Natural killer cell treated with Interleukin-12 subunit alpha and Interleukin-12 subunit beta and Interleukin-15 and Interleukin-18, amount 100 ng/mL, for 72 hours (primary cell): ENCODE measurements at places on chromosomes 7 and 10. TPM values are rescaled to one million over a fixed set of nuclear protein-coding genes. Genes with fewer than 3 reads are reported as not detected.

- no peak for DNase-seq
Observed at GRCh38 chr7:157255201-157255606, 81.6 kb upstream of the DNAJB6 start.

DNA sequence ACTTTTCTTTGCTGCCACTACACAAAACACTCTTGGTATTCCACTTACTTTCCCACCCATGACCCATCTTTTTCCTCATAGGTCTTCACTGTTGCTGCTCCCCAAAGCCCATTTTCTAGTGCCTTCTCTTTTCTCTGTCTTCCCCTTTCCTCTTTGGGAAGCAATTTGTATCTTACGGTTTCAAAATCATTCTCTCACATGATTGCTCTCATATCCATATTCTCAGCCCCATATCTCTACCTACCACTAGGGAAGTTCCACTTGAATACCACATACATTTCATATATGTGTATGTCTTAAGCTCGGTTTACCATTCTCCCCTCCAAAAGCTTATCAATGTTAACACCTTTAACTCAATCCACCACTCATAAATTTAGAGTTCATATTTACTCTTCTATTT, 3.2 kb upstream of the UBE2D1 start:
- DNase-seq: no peak

GRCh38 chr7:156378806-156379205, 261.8 kb upstream of the RNF32 start:
- DNase-seq: no peak

- no peak for DNase-seq
Observed at GRCh38 chr7:82527851-82528250, 84.3 kb upstream of the CACNA2D1 start.

GRCh38 chr7:131112431-131112830, 215.2 kb upstream of the MKLN1 start:
- DNase-seq: no peak

GRCh38 chr10:44466236-44466635, 81.3 kb upstream of the CXCL12 start:
- DNase-seq: no peak

- DNase-seq: no peak
Observed at GRCh38 chr10:35781643-35782035, 139.5 kb upstream of the FZD8 start.

DNA sequence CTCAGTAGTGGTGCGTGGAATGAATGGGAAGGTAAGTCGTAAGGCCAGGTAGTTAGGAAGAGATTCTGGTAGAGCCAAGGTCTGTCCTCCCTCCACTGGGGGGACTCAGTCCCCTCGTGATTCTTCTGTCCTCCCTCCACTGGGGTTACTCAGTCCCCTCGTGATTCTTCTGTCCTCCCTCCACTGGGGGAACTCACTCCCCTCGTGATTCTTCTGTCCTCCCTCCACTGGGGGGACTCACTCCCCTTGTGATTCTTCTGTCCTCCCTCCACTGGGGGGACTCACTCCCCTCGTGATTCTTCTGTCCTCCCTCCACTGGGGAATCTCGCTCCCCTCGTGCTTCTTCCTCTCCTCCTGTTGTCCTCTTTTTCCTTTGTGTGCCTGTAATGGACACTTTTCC, 125.1 kb downstream of the CELF2 start:
- no peak for DNase-seq

DNA sequence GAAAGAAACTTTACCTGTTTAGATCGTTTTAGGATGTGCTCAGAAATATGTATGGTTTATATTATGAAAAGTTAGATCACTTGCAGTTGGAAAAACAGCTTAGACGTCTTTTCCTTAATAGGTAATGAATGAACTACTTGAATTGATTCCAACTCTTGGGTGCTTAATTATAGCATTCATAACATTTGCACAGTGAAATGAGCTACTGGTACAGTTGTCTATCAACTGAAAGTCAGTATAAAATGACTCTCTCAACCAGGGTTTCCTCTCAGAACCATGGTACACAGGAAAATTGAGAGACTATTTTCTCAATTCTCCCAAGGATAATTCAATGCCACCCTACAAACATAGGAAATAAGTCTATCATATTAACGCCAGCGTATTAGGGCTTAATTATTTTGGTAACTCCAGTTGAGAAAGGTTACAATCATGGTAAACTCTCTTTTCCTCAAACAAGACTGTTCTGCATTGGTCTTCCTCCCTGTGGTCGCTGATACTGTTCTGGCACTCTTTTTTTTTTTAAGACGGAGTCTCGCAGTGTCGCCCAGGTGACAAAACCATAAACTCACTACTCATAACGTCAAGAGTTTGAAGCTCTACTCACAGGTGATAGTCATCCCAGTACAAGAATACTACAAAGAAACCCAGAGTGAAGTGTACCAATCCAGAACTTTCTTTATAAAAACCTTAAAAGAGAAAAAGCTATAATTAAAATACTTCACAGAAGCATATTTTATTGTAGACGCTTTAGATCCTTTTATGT, 2.0 kb downstream of the ANLN start:
- DNase-seq: no peak

GRCh38 chr10:48454302-48455054, 148.0 kb downstream of the MAPK8 start:
- DNase-seq: peak; percentile 25

DNA sequence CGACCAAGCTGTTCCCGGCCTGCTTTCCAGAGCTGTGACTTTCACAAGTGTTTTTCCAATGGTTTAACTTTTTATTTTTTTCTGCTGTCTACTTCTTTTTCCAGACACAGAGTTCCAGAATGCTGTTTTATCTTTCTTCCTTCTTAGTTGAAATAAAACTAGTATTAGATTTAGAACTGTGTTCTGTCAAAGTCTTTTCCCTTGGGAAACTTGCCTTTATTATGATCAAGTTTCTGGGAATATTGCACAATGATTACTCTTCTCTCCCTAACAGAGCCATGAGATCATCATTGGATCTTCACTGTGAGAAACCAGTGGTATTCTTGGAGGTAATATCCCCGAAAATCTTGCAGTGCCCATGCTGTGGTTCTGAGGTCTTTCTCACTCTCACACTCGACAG, 104.9 kb upstream of the KCND2 start:
- no peak for DNase-seq

DNA sequence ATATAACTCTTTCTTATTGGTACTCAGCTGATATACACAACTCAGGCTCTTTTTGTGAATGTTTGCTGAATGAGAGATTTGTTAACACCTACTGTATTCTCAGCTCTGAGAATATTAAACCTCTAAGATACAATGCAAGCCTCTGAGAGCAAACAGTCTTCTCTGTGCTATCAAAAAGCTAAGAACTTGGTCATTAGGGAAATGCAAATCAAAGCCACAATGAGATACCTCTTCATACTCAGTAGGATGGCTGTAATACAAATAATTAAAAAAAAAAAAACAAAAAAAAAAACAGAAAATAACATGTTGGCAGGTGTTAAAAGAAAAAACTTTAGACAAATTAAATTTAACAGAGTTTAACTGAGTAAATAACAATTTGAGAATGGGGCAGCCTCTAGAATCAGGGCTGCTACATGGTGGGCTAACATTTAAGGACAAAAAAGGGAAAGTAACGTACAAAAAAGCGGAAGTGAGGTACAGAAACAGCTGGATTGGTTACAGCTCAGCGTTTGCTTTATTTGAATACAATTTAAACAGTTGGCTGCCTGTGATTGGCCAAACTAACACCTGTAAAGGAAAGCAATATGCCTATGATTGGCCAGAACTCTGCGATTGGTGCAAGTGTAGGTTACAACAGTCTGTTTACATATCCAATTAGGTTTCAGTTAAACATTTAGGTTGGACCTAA, 14.8 kb upstream of the MTURN start:
- no peak for DNase-seq

GRCh38 chr10:63210611-63211196, 77.6 kb downstream of the NRBF2 start:
- no peak for DNase-seq

DNA sequence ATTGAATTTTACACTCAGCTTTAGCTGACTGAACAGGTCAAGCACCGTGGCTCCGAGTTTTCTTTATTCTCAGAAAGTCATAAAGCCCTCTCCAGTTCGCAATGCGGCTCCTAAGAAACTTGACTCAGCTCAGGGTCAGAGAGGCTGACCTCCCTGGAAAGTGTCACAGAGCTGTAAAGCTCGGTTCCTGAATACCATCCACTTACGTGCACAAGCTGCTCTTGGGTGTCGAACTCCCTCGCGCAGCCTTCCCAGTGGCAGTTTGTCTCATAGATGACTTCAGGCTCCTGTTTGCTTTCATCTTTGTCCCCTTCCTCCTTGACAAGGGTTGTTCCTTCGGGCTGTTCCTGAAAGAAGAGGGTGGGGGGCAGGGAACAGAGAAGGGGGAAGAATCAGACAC, 213.7 kb downstream of the GLI3 start:
- no peak for DNase-seq

DNA sequence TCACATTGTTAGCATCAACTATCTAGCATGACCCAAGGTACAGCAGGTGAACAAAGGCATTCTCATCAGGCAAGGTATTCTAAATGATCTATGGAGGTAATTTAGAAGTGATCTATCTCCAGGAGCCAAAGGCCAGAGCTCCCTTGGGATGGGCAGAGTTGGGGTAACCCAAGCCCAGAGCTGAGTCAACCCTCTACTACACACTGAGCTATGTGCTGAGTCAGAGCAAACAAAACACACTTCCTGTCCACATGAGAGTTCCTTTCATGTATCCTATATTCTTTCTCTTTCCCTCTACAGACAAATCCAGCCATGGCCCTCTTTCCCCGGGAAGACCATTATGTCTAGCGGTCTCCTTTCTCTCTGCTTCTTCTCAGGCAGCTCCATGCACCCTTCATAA, 68.2 kb upstream of the AGK start:
- no peak for DNase-seq

DNA sequence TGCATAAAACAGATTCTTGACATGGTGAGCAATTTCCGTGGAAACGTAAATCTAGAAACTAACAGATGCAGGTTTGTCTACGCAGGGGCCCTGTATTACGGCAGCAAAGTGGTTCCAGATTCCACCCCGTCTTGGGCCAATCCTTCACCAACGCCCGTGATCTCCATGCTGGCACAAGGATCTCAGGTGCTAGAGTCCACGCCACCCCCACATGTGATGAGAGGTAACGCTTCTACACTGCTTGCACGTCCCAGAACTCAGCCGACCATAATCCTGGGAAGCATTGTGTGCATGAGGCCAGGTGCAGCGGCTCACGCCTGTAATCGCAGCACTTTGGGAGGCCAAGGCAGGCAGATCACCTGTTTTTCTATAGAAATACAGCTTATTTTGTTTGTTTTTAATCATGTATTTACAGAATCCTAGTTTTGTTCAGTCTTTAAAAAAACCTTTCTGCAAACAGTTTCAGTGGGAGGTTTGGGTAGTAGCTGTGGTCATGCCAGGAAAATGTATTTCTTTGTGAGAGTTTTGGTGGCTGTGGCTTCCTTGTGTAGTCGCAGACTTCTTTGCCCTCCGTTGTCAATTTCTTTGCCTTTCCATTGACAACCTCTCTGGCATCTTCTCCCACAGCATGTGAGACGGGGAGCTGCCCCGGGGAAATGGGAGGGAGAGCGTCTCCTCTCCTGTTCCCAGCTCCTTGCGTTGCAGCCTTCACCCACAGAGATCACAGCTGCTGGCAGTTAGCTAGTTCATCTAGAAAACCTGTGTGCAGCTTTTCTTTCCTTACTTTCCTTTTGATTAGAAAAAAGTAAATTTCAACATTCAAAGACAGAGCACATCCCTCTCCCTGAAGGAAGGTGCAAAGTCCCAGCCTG, 35.7 kb downstream of the ITIH2 start:
- no peak for DNase-seq

The FAM221A gene
- 12.3 TPM for total RNA-seq

The TMEM213 gene
- not detected for total RNA-seq

The ANXA8L1 gene
- total RNA-seq: not detected

The ADRB1 gene
- total RNA-seq: 1.3 TPM

The MTG1 gene
- 105 TPM for total RNA-seq

The EN2 gene
- total RNA-seq: not detected
